ENCODE measurements at places on chromosomes 3 and 15. TPM values are rescaled to one million over a fixed set of nuclear protein-coding genes. Genes with fewer than 3 reads are reported as not detected.

- no peak overlapping the region for H3K4me3 ChIP-seq
- H3K4me1 ChIP-seq = no peaks in the 10 kb centered on the region
- no peak overlapping the region for H3K27ac ChIP-seq
- DNase-seq = no peak
- H3K36me3 ChIP-seq = no peaks in the 10 kb centered on the region
Measured at GRCh38 chr3:10329495-10330015, 8.6 kb upstream of the SEC13 start.

The PAK6 gene
- 11.0 TPM for total RNA-seq

The CKMT1B gene
- not detected for total RNA-seq

GRCh38 chr3:169083163-169083562 is 580.3 kb downstream of the MECOM start:
- H3K36me3 ChIP-seq = no peaks in the 10 kb centered on the region
- H3K27me3 ChIP-seq = no peaks in the 10 kb centered on the region
- no peak overlapping the region for H3K27ac ChIP-seq
- DNase-seq = no peak
- H3K4me3 ChIP-seq = no peak overlapping the region
